ENCODE measurements at places on chromosomes 1 and 21. TPM values are rescaled to one million over a fixed set of nuclear protein-coding genes. Genes with fewer than 3 reads are reported as not detected.

- H3K4me1 ChIP-seq: no peaks in the 10 kb centered on the region
- no peak overlapping the region for H3K4me3 ChIP-seq
- H3K27me3 ChIP-seq: no peaks in the 10 kb centered on the region
Observed at GRCh38 chr1:107551456-107551855, 410.6 kb downstream of the NTNG1 start.

DNA sequence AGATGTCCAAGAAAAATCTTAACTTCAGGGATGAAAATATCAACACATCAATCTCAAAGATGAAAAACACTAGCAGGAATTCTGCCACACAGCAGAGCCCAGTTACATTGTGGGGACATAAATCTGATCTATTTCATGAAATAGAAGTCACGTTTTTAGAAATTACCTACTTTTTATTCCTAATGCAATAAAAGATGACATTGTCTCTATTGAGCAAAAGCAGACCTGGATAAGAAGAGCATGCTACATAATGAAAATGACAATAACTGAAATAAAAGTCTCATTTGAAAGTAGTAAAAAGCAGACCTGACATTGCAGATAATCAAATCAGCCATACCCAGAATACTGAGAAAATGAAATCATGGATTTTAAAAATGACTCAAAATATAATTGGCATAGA lies 156.8 kb downstream of the NTNG1 start:
- no peak for DNase-seq
- H3K4me3 ChIP-seq: no peak overlapping the region
- no peak overlapping the region for H3K27ac ChIP-seq
- no peaks in the 10 kb centered on the region for H3K4me1 ChIP-seq

The MYOG gene
- not detected for total RNA-seq

The WNT3A gene
- total RNA-seq: not detected

The OR2L8 gene
- total RNA-seq: not detected

- no peak overlapping the region for H3K27ac ChIP-seq
- H3K4me3 ChIP-seq: no peak overlapping the region
- H3K27me3 ChIP-seq: no peaks in the 10 kb centered on the region
- no peaks in the 10 kb centered on the region for H3K4me1 ChIP-seq
Observed at GRCh38 chr1:246437961-246438360, 69.1 kb downstream of the SMYD3 start.

The HSF2BP gene
- total RNA-seq: 3.2 TPM

DNA sequence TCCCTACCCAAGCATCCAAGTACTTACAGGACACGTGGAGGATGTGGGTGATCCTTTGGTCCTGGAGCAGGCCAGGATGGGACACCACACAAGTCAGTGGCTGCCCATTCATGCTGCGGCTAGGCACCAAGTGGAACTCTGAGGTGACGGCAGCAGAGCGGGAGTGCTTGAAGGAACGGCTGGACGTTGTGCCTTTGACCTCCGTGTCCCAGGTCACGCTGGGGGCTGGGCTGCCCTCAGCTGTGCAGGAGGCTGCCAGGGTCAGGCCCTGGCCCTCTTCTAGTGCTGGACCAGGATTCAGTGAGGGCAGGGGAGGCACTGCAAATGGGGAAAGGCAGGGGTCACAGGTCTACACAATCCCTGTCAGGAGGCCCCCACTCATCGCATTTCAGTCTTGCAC lies 7.7 kb upstream of the ARHGAP30 start:
- peaks cover 6% of the 10 kb centered on the region for H3K4me1 ChIP-seq
- no peak overlapping the region for H3K4me3 ChIP-seq
- H3K27ac ChIP-seq: no peak overlapping the region
- DNase-seq: no peak
- no peaks in the 10 kb centered on the region for H3K36me3 ChIP-seq

The GUCA2A gene
- not detected for total RNA-seq

GRCh38 chr1:15179485-15179883 lies 25.9 kb downstream of the TMEM51 start:
- peak overlapping the region; percentile 62 for H3K27ac ChIP-seq
- H3K27me3 ChIP-seq: no peaks in the 10 kb centered on the region
- peaks cover 27% of the 10 kb centered on the region for H3K4me1 ChIP-seq
- H3K4me3 ChIP-seq: no peak overlapping the region
- no peak for DNase-seq
- H3K36me3 ChIP-seq: no peaks in the 10 kb centered on the region

- no peaks in the 10 kb centered on the region for H3K4me1 ChIP-seq
- H3K27ac ChIP-seq: no peak overlapping the region
- peaks cover 5% of the 10 kb centered on the region for H3K27me3 ChIP-seq
- H3K36me3 ChIP-seq: no peaks in the 10 kb centered on the region
Observed at GRCh38 chr1:40636777-40637176, 28.7 kb downstream of the RIMS3 start.

The CYP2J2 gene
- 1.8 TPM for total RNA-seq

- no peak for DNase-seq
- peaks cover 9% of the 10 kb centered on the region for H3K27me3 ChIP-seq
- no peak overlapping the region for H3K27ac ChIP-seq
- no peak overlapping the region for H3K4me3 ChIP-seq
Observed at GRCh38 chr1:167697667-167698141, 24.1 kb upstream of the MPZL1 start.

DNA sequence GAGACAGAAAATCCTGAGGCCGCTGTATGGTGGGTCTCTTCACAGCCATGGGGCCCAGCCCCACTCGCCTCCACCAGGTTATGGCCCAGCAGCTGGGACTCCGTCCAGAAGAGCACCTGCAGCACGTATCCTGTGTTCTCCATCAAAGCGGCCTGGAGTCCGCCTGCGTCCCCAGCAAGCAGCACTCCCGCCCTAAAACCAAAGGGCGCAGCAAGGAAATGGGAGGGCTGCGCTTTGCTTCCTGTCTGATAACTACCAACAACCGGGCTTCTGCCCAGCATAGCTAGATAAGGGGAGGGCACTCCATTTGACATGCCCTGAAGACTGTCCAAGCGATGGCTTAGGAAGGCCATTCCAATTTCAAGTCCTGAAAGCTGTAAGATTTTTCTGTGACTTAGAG lies 119.9 kb downstream of the KCNJ15 start:
- no peaks in the 10 kb centered on the region for H3K36me3 ChIP-seq
- no peak overlapping the region for H3K4me3 ChIP-seq
- H3K27me3 ChIP-seq: no peaks in the 10 kb centered on the region
- H3K27ac ChIP-seq: no peak overlapping the region

DNA sequence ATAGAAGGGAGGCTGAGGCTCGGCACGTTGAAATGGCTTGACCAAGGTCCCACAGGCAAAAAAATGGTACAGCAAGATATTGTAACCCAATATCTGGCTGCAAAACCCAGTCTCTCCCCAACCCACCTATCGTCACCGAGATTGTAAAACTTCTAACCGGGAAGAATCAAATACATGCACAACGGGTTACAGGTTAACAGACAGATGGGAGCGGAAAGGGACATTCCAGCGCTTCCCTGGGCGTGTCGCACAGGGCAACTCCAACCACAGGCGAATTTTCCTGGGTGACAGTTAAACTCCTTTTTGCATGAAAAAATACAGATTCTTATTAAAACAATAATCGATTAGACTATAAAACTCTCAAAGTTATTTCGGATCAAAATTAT lies 31.8 kb upstream of the JUN start:
- H3K4me1 ChIP-seq: peaks cover 63% of the 10 kb centered on the region
- H3K36me3 ChIP-seq: no peaks in the 10 kb centered on the region
- no peaks in the 10 kb centered on the region for H3K27me3 ChIP-seq
- H3K4me3 ChIP-seq: peak overlapping the region; percentile 49
- peak overlapping the region; percentile 79 for H3K27ac ChIP-seq

DNA sequence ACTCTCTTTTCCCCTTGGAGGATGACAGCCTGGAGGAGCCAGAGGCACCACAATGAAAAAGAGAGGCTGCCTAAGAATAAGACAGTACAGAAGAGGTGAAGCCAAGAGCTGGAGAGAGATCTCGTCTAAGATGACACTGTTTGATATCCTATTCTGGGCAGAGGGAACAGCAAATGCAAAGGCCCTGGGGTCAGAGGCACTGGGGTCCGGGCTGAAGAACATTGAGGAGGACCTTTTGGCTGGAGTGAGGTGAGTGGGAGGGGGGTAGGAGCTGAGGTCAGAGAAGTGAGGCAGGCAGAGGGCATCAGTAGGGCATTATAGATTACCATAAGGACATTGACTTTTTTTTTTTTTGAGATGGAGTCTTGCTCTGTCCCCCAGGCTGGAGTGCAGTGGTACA lies 19.3 kb upstream of the TMEM51 start:
- H3K27ac ChIP-seq: no peak overlapping the region
- no peaks in the 10 kb centered on the region for H3K36me3 ChIP-seq
- H3K4me1 ChIP-seq: no peaks in the 10 kb centered on the region
- peaks cover 2% of the 10 kb centered on the region for H3K27me3 ChIP-seq
- no peak for DNase-seq

DNA sequence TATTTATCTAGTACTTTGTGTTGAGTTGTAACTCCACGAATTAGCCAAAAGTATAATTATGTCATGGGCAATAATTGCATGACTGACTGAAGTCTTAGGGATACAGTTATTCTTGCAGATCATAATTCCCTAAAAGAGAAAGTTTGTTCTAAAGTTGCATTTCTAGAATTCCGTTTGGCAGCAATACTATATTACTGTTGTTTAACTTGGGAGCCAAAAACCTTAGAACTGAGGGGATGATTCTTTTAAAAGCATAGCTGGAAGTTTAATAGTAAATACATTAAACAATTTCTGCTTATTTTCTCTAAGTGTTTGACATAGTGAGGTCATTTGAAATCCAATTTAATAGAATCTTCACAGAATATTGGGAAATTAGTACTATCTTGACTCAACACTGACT lies 356.4 kb upstream of the ADAMTS5 start:
- H3K36me3 ChIP-seq: no peaks in the 10 kb centered on the region
- no peak overlapping the region for H3K4me3 ChIP-seq
- no peak overlapping the region for H3K27ac ChIP-seq
- no peaks in the 10 kb centered on the region for H3K4me1 ChIP-seq
- H3K27me3 ChIP-seq: no peaks in the 10 kb centered on the region

DNA sequence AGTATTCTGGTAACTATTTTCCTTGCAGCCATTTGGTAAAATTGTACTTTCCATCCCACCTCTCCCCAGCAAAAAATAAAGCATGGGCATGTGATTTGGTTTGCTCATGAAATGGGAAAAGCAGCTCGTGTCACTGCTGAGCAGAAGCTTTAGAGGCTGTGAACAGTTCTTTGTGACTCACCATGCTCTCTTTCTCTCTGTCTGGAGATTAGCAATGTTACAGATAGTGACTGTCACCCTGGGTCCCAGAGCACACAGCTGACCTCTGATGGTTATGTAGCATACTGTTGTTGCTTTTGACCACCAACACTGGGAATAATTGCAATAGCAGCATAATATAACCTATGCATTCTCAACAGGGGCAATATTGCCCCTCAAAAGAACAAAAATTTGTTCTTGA lies 70.6 kb downstream of the RGS2 start:
- peaks cover 3% of the 10 kb centered on the region for H3K27me3 ChIP-seq
- H3K4me3 ChIP-seq: no peak overlapping the region
- peak; percentile 55 for DNase-seq
- peaks cover 4% of the 10 kb centered on the region for H3K4me1 ChIP-seq
- no peaks in the 10 kb centered on the region for H3K36me3 ChIP-seq
- H3K27ac ChIP-seq: no peak overlapping the region
